ENCODE measurements at places on chromosomes 12 and 14.
A peak's percentile ranks its signal among the peaks of the same experiment; 100 is the strongest.

DNA sequence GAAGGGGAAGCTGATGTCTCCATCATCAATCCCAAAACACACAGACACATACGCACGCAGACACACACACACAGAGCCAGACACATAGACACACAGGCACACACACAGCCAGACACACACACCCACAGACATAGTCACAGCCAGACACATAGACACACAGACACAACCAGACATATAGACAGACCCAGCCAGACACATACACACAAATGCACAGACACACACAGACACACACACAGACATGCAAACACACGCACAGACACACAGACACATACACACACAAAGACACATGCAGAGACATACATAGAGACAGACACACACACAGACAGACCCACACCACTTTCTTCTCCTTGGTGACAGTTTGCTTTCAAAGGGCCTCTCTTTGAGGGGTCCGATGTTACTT is 6.3 kb downstream of the CCDC197 start:
- no peak for DNase-seq

DNA sequence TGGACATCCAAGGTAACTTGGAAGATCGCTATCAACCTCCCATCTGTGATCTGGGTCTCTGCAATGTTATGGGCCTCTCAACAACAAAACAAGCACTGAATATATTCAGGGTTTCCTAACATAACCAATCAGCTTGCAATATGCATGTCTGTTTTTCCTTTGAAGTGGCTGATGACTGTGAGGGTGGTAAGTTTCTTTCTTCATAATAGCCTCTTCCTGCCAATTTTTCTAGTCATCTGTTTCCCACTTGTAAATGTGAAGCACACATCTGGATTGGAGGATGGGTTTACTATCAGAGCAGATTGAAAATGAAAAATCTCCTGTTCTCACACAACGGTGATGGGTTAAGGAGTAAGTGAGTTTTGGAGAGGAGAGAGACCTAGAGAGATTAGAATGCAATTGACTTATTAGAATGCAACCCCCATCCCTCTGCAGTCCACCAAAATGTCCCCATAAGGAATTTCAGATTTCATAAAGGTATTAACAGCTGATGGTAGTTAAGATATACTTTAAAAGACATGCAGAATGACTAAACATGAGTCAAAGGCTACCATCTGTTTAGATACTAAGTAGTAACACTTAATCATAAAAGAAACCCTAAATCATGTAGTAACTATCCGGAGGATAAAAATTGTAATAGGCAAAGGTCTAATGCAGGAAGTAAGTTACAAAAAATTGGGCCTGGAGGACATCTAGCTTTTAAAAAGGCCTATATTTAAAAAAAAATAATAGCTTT is 58.4 kb upstream of the SAV1 start:
- no peak for DNase-seq

- DNase-seq = no peak
Observed at GRCh38 chr12:47797441-47797840, 22.3 kb downstream of the HDAC7 start.

DNA sequence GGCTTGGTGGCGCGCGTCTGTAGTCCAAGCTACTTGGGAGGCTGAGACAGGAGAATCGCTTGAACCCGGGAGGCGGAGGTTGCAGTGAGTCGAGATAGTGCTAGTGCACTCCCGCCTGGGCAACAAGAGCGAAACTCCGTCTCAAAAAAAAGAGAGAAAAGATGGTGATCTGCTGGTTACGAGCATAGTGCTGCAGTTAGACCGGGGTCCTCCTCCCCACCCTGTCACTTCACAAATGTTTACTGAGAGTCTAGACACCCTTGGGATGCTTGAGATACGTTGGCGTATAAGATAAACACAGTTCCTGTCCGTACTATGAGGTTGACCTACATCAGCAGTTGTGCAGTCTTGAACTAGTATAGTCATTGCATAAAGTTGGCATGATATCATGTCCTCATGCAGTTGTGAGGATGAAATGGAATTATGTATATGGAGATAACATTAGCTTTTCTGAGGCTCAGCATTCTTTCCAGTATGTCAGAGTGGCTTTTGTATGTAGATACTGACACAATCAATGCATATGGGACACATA is 787 bp downstream of the ACAD10 start:
- no peak for DNase-seq

DNA sequence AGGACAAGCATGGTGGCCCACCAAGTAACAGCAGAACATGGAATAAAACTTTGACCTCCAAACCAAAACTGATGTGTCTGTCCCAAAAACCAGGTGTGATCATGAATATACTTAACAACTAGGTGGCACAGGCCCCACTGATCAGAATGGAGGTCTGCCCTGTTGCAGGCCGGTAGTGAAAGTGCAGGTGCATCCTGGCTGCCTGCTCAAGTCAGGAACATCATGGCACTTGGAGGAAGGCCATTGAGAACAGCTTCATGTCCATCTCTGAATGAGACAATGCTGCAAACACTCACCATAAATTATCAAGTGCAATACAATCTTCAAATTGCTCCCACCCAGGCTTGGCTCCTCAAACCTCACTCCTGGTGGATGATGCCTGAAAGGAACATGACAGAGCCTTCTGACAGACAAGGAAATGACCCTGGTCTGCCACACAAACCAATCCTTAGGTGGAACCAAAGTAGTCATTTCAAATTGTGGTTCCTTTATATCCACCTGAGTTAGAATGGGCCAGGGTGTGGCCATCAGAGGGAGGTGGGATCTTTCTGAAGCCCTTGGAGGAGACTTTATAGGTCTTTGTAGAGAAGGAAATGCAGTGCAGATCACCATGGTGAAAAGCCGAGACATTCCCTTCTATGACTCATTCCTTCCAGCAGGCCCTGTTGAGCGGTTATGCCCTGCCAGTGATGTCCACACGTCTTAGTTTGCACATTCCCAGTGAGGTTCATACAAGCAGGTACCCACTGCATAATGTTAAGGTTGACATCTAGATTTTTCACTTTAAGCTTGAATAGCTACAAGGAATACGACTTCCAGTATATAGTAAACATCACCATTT is 36.0 kb downstream of the EGLN3 start:
- no peak for DNase-seq

- no peak for DNase-seq
Observed at GRCh38 chr12:52267699-52268098, 6.7 kb upstream of the KRT86 start.

DNA sequence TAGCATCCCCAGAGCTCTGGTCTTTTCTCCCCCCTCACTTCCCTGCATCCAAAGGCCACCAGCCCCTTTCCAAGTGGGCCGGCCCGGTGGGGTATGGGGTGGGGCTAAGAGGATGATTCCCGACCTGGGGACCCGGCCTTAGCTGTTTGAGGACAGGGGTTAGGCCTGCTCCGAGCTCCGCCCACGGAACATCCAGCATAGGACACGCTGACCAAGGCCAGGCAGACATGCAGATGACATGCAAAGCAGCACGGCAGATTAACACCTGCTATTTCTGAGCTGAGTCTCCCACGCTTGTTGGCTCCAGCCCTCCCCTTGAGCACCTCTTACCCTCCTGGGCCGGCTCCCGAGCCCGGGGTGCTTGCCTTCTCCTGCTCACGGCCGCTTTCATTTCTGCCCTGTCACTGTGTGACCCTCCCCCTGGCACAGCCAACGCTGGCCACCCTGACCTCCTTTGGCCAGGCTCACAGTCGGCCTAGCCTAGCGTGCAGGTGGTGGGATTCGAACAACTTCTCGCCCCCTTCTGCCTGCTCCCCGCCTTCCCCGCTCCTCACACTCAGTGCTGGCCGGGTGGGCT is 40.2 kb downstream of the TEAD4 start:
- DNase-seq = no peak

DNA sequence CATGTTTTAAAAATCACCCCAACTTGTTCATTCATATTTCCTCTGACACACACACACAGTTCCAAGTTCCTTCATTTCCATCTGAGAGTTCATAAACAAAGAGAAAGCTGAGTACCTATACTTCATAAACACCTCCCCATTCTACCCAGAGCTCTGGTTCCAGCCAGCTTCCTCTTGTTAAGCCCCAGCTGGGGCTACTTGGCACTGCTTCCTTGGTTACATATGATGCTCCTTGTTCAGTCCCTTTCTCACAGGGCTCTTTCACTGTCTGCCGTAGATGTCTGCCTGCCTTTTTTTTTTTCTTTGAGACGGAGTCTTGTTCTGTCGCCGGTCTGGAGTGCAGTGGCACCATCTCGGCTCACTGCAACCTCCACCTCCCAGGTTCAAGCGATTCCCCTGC is 77.5 kb downstream of the COX16 start:
- no peak for DNase-seq

DNA sequence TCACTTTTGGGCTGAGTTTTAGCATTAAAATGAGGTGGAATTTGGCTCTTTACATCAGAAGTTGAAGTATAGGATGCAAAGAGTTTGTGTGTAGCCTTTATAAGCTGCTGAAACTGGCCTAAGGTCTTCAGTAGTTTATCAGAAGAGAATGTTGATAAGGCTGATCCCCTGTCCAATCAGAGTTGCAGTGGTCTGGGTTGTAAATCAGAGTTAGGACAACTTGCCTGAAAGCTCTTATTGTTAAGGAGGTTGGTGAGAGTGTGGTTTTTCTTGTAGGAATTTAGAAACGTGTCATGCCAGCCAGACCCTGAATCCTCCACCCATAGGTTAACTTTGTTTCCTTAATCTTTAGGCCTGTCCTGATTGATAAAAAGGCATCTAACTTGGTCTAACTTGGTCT is 143.5 kb downstream of the ST8SIA1 start:
- no peak for DNase-seq

DNA sequence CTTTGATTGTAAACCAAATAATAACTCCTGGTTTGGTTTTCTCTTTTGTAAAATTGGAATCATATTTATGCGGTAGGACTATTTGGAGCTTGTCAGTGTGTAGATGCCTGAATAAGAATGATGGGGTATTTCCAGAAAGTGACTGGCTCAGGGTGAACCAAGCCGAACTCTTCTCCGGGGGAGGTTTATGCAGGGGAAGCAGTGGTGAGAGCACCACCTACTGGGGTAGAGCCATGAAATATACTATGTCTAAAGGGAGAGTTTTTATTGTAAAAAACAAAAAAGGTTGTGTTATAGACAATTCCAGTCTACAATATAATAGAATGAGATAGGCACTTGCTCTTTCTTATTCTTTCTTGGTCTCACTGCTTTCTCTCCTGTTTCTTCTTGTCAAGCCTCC is 222.9 kb upstream of the SLC16A7 start:
- peak; percentile 22 for DNase-seq

Data from Ammon's horn (tissue), 1 donor.